Epithelial cell of esophagus (primary cell): ENCODE measurements at places on chromosomes 6 and 20.
A peak's percentile ranks its signal among the peaks of the same experiment; 100 is the strongest.

- no peak for DNase-seq
Measured at GRCh38 chr6:39197521-39197920, 31.8 kb downstream of the KCNK5 start.

- no peak for DNase-seq
Measured at GRCh38 chr6:118668761-118669385, 17.5 kb upstream of the CEP85L start.

DNA sequence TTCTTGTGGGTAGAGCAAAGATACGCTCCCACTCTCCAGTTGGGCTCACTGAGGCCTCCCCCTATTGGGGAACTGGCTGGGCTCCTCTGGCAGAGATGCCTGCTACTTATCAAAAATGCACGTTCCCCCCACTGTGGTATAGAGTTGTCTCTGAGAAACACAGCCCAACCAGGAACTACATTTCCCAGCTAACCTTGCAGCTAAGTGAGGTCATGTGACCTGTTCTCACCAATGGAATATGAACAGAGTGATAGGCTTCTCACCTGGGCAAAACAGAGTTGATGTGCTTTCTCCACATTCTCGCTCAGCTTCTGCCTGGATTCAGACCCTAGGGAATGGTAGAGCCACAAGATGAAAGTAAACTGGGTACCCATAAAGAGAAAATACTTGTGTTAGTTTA is 49.1 kb upstream of the PTPRT start:
- no peak for DNase-seq

- peak; percentile 15 for DNase-seq
Measured at GRCh38 chr6:48754641-48755040, 643.6 kb upstream of the PTCHD4 start.

- DNase-seq, result no peak
Measured at GRCh38 chr6:128079021-128079420, 178.2 kb upstream of the THEMIS start.

- DNase-seq, result no peak
Measured at GRCh38 chr20:36925234-36925633, 26.3 kb downstream of the SAMHD1 start.

- no peak for DNase-seq
Measured at GRCh38 chr6:39696986-39697788, 28.0 kb downstream of the KIF6 start.

GRCh38 chr20:11546939-11547338 is 370.8 kb upstream of the BTBD3 start:
- no peak for DNase-seq

- no peak for DNase-seq
Measured at GRCh38 chr6:73637404-73637803, 16.4 kb downstream of the SLC17A5 start.

- no peak for DNase-seq
Measured at GRCh38 chr20:37945091-37945547, 42.2 kb downstream of the VSTM2L start.

DNA sequence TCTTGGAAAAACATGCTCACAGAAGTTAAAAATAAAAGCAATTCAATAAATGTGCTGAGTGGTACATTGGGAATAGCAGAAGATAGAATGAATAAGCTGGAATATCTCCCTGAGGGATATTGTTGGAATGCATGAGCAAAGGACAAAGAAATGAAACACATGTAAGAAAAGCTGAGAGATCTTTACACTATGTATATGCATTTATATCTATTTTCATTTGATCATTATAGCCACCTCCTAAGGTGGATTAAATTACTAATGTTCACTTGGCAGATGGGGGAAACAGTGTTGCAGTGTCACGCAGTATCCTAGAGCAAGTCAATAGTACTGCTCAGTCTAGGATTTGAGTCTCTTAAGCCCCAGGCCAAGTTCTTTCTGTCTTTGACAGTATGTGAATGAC is 542.0 kb upstream of the MARCKS start:
- no peak for DNase-seq

- DNase-seq, result no peak
Measured at GRCh38 chr20:20850407-20850806, 138.0 kb upstream of the RALGAPA2 start.

- peak; percentile 61 for DNase-seq
Measured at GRCh38 chr6:134870677-134871498, 79.0 kb downstream of the ALDH8A1 start.

- DNase-seq, result no peak
Measured at GRCh38 chr6:112481211-112481610, 134.1 kb downstream of the RFPL4B start.

DNA sequence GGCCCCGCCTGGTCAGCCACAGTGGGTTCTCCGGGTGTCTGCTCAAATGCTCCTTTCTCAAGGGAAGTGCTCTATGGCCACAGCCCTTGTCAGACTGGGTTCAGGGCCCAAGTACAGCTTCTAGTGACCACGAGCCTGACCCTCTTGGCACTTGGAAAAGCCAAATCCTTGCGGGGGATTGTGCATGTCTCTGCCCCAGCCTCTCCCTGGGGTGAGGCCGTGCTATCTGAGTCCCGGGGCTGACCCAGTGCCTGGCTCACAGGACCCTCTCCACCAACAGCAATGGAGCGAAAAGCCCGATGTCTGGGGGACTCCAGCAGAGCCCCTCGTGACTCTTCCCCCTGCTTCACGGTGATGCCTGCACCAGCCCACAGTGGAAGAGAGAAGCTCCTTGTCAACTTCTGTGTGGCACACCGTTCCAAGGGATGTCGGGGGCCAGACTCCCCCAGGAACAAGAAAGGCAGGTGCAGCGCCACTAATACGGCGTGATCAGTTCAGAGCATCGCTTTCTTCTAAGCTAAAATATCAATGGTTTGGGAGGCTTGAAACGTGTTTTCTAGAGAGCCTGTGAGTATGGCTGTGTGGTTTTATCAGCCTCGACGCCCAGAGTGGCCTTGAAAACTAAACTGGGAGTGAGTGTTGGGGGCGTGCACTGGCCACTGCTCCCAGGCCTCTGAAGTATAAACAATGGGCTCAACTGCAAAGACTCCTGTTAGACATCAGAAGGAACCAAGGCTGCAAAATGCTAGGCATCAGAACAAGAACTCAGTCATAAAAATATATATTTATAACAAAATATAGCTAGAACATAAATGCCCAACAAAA is 51.9 kb downstream of the DLL1 start:
- no peak for DNase-seq

GRCh38 chr6:140025171-140025570 is 650.7 kb upstream of the CITED2 start:
- no peak for DNase-seq

GRCh38 chr6:170278743-170279094 is 12.2 kb downstream of the DLL1 start:
- no peak for DNase-seq

DNA sequence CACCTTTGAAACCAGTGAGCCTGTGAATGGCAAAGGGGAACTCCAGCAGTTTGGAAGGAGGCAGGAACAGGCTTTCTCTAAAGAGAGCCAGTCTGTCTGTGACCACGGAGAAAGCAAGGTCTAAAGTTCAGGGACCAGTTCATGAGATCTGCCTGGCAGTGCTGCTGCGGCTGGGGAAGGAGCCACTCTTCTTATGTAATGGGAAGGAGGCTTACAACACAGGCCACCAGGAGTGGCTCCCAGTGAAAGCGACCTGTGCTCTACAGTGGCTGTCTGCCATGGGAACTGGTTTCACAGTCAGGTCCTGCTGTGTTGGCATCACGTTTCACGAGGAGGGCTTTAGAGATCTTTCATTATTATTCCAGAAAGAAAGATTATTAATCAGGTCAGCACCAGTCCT is 291.9 kb upstream of the PRDM1 start:
- DNase-seq, result peak; percentile 36

GRCh38 chr6:3525915-3526314 is 69.1 kb upstream of the SLC22A23 start:
- DNase-seq, result peak; percentile 90

DNA sequence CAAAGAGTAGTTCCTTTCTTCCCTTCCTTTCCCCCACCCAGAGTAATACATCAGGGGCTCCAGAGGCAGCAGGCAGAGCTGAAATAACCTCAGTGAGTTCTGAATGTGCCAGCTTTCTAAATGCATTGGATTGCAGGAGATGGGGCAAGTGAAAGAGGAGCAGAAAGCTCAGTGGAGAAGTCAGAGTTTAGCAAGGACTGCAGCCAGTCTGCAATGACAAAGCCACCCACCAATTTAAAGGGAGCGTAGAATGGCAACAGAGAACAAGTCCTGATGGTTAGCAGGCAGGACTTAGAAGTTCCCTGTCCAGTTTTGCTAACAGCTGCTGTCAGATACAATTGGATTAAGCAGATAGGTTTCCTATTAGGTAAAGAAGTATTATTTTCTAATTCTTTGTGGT is 203.4 kb upstream of the RIN2 start:
- DNase-seq, result no peak

DNA sequence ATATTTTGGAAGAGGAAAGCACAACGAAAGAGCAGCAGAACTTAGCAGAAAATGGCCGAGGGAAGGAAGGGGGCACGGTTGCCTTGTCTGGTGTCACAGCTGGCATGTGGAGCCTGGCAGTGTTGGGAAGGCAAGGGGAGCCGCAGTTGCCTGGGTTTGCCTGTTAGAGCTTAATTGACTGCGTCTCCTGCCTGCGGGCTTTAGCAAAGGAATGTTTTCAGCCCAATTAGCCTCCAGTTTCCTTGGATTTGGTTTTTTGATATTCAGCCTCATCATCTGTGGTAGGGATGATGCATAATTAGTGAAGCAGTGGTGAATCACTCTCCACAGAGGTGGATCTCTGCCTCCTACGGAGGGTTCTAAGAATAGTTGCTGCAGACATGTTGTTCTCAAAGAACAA is 832.6 kb downstream of the QKI start:
- no peak for DNase-seq

- DNase-seq, result no peak
Measured at GRCh38 chr20:49045440-49046086, 549 bp upstream of the CSE1L start.

GRCh38 chr6:150539568-150539967 is 60.1 kb upstream of the PLEKHG1 start:
- peak; percentile 44 for DNase-seq

DNA sequence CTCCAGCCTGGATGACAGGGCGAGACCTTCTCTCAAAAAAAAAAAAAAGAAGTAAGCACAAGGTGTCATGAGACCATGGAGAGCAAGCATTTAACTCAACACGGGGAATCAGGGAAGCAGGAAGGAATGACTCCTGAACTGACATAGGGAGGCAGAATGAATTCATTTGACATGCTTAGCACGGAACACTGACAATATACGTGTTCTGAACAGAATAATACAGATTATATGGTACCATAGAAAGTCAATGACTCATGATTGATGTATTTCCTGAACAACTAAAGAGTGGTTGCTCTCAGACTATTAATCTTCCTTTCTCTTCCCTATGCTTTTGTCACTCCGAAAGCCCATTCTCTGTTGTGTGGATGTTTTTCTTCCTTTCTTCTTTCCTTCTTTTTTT is 20.7 kb upstream of the ASIP start:
- peak; percentile 58 for DNase-seq

DNA sequence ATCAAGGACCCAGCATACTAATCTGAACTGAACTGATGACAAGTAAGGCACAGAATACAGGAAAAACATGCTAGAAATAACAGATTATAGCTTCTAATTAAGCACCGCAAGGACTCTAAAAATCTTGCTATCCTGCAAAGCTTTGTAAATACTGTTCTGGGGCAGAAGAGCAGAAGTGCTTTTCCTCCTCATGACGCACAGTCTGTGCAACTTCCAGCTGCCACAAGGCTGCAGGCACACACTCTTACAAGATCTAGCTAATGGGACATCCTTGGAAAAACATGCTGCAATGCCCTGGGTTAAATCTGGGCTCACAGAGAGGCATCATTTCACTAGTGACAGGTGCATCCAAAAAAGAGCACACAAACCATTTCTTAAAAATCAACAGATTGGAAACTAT is 188.6 kb downstream of the GJA10 start:
- DNase-seq, result no peak

GRCh38 chr20:54070187-54070987 is at the start of gene BCAS1:
BCAS1 (minus strand) TSS chr20:54070594; CDS start chr20:54058718, 11,876 bp downstream.
- DNase-seq, result no peak

GRCh38 chr6:50116390-50116789 is 66.7 kb upstream of the DEFB112 start:
- DNase-seq, result no peak

GRCh38 chr20:37389241-37389747 is 43.4 kb downstream of the SRC start:
- no peak for DNase-seq

DNA sequence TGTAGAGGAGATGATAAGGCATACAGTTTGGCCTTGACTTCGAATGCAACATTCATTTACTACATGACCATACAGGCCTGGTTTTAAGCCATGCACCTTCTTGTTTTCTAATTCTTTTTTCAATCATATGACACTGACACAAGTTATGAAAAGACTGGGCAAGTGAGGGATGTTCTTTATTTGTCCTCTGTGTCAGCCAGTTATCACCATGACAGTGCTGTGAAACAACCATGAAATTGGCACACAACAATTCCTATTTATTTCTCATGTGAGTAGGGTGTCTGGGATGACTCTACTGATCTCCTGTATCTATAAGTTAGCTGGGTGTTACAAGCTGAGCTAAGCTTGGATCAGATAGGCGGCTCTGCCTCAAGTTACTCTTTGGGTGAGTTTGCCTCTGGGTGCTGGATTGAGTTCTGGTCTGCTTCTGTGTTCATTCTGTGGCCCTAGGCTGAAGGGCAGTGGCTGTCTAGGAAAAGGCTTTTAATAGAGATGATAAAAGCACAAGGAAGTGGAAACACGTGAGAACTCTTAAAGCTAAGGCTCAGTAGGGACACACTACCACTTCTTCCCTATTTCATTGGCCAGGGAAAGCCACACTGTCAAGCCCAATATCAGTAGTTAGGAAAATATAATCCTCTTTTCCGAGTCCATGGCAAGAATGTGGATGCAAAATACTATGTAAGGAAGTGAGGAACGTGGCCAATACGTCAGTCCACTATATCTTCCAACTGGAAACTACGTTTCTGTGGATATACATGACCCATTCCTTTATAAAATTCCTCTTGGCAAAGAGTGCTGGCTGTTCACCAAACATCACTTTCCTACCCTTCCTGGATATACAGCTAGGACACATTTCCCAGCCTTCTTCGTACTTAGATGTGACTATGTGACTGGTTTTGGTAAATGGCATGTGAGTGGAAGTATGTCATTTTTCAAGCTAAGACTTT is 126.2 kb upstream of the RNF24 start:
- DNase-seq, result peak; percentile 16

DNA sequence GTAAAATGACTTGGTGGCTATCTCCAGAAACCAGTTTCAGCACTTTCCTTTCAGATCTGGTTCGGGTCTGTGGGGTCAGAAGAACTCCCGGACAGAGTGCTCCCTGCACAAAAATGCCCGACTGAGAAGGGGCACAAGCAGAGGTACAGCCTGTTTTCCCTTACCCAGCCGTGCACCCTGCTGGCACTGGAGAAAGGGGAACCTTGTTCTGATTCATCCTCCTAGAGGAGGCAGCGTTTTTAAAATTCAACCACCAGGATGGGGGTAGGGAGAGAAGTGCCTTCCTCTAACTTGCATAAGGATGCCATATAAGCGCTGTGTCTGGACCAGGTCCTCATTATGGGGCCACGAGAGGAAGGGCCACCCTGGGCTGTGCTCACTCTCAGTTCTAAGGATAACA is 17.6 kb downstream of the RIMS4 start:
- no peak for DNase-seq
